NCI-H1694 (cell line): ENCODE measurements at places on chromosomes 1 and 21.

GRCh38 chr1:168342572-168343280 is 62.0 kb downstream of the TBX19 start:
- DNase-seq = peak; percentile 81

- no peak for DNase-seq
These were observed 84.4 kb upstream of the RAB4A start for GRCh38 chr1:229186373-229187056.

GRCh38 chr1:66580081-66580480 is 46.1 kb downstream of the SGIP1 start:
- DNase-seq = no peak

DNA sequence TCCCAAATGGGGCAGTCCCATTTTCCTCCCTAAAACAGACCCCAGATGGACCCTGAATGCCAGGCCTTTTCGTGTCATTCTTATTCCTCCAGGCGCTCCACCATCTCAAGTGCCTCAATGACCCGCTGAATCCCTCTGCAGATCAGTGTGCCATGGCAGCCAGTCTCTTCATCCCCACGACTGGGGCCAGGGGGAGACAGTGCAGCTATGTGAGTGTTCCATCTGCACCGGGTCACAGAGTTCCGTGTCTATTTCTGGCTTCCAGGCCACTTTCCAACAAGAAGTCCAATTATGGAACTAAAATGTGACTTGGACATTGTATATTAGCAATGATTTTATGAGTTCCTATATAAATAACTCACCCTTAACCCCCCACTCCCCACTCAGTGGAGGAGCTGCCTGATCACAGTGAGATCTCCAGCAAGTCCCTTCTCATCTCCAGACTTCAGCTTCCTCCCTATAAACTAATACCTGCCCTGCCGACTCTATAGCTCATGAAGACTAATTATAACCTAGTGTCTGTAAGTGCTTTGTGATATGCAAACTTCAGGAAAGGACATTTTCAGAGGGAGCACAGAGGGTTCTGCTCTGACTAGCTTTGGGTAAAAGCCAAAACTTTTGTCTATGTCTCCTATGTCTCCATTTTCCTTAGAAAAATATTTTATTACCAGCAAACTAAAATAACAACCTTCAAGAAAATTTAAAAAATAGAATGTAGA is 56.3 kb upstream of the NFASC start:
- no peak for DNase-seq

DNA sequence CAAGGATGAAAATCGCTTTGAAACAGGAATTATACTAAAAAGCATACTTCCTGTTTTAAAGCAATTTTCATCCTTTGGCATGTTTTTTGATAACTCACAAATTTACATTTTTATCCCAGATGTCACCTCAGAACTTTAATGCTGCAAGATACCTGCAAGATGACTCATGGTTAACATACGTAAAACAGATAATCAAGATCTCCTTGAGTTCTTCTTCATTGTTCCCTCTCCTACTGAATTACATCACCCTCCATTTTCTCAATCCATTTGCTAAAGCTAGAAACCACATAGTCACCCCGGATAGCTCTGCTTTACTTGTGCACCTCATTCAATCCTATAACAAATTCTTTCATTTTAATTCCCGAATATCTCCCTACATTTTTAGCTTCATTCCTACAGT is 1114.2 kb downstream of the PLA2G4A start:
- DNase-seq = no peak

DNA sequence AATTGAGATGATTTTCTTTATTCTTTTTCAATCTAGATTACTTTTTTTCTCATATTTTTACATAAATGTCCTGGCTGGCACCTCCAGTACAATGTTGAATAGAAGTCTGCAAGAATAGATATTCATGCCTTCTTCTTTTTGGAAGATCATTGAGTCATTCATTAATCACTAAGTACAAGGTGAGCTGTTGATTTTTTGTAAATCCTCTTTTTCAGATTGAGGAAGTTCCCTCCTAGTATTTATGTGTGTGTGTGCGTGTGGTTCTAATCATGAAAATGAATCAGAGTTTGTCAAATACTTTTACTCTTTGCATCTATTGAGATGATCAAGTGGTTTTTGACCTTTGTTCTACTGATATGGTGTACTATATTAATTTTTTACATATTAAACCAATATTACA is 859.3 kb downstream of the KCNT2 start:
- no peak for DNase-seq

GRCh38 chr1:212952641-212952976 is 2.3 kb downstream of the VASH2 start:
- no peak for DNase-seq

- DNase-seq = peak; percentile 31
These were observed 56.8 kb upstream of the LYST start for GRCh38 chr1:235923466-235924021.

- no peak for DNase-seq
These were observed 121.8 kb upstream of the RUNX3 start for GRCh38 chr1:25051906-25052305.

- DNase-seq = no peak
These were observed 9.6 kb upstream of the RNF223 start for GRCh38 chr1:1083416-1084371.

- no peak for DNase-seq
These were observed 31.9 kb upstream of the DENND1B start for GRCh38 chr1:197807216-197807615.

- DNase-seq = no peak
These were observed at the start of gene MTARC2 for GRCh38 chr1:220748089-220748934. TSS of gene MTARC2 (plus strand) at chr1:220748322. CDS start at chr1:220748532, 210 bp downstream.

DNA sequence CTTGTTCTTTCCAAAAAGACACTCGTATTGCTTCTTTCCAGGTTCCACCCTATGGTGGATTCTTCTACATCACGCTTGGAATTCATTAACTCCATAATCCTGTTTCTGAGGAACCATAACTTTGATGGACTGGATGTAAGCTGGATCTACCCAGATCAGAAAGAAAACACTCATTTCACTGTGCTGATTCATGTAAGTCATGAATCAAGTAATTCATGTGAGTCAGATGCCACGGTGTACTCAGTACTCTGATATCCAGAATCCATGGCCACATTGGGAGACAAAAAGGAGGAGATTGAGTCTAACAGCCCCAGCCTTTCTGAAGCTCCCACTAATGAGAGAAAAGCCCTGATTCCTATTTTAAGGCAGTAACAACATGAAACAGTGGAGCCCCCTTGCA is 7.4 kb downstream of the CHI3L2 start:
- no peak for DNase-seq

DNA sequence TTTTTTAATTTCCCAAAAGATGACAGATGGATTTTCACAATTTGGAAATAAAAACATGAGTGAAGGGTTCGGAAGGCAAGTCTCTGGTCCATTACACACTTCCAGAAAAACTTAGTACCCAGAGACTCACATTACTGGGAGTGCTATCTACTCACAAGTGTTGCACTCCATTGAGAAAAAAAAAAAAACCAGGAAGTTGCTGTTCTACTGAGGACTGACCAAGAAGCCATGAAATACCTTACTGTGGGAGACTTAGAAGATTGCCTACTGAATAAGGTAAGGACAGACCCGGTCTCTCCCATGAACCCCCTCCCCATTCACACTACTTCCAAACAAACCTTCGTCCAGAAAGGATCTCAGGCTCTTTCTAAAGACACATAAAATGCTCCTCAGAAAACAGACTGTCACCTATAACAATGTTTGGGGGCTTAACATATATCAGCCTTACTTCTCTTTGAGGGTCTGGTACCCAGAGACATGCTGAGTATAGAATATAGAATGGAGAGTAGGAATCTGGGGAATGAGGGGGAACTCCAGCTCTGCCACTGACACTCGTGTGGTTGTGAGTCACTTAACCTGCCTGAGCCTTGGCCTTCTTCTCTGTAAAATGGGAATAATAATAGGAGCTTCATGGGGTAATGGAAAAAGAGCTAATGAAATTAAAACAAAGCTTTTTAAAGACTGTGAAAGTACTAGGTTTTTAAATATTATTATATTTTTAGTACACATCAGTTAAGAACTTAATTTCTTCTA is 1.4 kb downstream of the MAB21L3 start:
- DNase-seq = no peak

GRCh38 chr1:168089979-168090337 is 46.8 kb downstream of the GPR161 start:
- no peak for DNase-seq

- DNase-seq = peak; percentile 14
These were observed 1.6 kb downstream of the SOX13 start for GRCh38 chr1:204074274-204075138.

DNA sequence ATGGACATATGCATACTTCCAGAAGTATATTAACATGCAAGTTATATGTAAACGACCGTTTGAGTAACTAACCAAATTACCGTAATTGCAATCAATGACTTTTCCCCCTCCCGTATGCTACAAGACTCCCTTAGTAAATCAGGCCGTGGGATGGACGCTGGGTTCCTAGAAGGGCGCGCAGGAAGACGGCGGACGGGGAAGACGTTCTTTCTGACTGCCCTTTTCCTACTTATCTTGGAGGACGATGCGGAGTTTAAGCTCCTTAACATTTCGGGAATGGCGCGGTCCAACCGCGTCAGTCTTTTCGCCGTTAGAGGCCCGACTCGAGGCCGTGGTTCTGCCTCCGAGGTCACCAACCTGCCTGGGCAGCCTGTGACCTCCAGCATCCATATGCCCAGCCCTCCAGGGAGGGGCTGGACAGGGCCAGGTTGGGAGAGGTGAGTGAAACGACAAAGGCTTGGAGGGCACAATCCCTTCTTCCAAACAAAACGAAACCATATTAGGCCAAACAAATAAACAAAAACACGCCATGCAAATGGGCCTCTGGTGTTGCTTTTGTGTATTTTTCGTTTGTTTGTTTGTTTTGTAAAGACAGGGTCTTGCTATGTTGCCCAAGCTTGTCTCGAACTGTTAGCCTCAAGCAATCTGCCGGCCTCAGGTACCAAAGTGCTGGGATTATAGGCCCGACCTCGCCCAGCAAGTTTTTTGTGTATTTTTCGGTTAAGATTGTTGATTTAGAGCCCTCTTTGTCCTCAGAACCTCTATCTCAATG is 873 bp upstream of the PI4KB start:
- no peak for DNase-seq

GRCh38 chr1:61825393-61825792 is 83.1 kb downstream of the PATJ start:
- DNase-seq = no peak

DNA sequence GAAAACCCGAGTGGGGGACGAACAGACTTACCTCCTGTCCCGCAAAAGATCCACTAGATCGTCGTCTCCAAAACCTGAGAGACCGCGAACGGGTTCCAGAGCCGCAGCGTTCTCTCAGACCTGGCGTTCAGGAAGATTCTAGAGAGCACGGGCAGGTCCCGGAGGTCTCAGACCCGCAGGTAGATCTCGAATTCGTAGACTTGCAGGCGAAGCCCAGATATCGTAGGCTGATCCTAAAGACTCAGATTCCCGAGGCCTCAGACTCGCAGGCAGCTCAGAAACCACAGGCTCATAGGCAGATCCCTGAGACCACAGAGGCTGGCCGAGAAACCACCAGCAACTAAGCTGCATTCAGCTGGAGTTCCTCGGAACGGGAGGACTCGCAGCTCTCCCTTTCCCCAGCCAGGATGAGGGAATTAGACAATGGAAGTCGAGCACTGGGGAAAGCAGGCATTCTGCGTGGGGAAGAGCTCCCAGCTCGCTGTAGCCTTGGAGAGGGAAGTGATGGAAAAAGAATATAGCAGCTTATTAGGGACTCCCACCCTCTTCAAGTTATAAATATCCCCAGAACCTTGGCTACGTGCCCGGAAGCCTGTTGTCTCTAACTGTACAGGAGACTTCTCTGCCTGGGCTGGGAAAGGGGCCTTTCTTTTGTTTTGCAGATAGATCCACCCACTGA is at the start of gene ZNF436:
Gene ZNF436 (minus strand): TSS at position 502 of the 679 bp plus-strand sequence. CDS start 1,831 bp downstream, outside the sequence.
- peak; percentile 80 for DNase-seq

GRCh38 chr1:153534925-153535241 is 908 bp downstream of the S100A6 start:
- no peak for DNase-seq

GRCh38 chr21:42287193-42288083 is 27.8 kb downstream of the TFF3 start:
- no peak for DNase-seq

DNA sequence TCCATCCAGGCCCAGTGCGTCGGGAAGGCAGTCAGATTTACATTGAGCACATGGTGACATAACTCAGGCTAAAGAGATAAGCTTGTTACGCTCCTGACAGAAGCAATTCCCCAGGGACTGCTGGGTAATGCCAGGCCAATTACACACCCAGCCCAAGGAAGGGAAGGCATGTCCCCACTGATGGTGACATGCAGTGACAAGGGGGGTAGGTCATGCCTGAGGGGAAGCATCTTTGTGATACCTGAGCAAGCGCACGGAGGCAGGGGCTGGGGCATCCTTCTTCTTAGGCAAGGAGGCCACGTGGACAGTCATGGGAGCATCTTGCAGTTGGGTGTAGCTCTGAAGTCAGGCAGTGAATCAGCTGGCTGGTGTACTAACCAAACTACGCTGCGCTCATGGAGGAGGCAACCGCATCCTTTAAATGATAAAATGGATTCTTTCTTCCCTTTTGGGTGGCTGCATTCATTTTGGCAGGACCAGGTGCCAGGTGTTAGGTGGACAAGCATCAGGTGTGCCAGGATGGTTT is 39.6 kb upstream of the GRIK3 start:
- DNase-seq = no peak

DNA sequence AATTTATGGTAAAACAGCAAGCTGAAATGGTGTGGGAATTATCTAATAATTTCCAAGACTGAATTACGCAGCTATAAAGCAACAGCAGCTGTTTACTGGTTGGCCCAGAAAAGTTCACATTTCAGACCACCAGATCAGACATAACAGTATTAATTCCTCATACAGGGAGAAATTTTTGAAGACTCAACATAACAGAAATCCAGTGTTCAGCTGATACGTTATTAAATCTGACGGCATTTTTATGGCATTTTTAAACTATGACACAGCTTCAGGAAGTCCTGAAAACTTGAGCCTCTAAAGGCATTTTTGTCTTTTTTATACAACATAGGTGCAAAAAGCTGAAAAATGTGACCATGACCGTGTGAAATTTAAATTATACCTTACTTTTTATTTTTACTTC is 91.2 kb downstream of the APP start:
- DNase-seq = no peak

- no peak for DNase-seq
These were observed 27.6 kb upstream of the MAP3K7CL start for GRCh38 chr21:29102791-29103257.

DNA sequence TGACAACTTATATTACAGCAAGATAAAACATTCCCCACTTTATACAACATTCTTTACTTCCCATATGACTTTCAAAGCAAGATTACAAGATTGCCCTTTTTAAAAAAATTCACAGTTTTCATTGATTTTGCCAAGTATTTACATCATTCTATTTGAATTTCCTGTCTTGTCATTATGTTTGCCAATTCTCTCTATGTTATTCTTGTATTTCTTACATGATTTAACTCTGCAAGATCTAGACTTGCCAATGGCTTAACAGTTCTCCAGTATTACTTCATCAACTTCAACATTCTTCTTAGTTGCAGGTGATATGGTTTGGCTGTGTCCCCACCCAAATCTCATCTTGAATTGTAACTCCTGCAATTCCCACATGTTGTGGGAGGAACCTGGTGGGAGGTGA is 31.6 kb downstream of the FMO4 start:
- no peak for DNase-seq
